ENCODE measurements at places on chromosomes 11 and 22.

- DNase-seq = no peak
These were observed 510.6 kb upstream of the RAG2 start for GRCh38 chr11:37108436-37109285.

- DNase-seq = no peak
These were observed 4.6 kb downstream of the PATZ1 start for GRCh38 chr22:31341386-31342088.

DNA sequence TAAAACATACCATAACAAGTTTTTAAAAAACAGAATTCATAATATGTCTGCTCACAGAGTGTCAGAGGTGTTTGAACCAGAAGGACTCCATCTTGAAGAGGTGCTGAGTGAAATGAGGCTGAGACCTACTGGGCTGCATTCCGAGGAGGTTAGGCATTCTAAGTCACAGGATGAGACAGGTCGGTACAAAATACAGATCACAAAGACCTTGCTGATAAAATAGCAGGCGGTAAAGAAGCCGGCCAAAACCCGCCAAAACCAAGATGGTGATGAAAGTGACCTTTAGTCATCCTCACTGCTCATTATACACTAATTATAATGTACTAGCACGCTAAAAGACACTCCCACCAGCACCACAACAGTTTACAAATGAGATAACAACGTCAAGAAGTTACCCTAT is 116.4 kb downstream of the ARHGAP32 start:
- DNase-seq = no peak

GRCh38 chr11:116832350-116833290 is 2.9 kb downstream of the APOC3 start:
- DNase-seq = no peak

DNA sequence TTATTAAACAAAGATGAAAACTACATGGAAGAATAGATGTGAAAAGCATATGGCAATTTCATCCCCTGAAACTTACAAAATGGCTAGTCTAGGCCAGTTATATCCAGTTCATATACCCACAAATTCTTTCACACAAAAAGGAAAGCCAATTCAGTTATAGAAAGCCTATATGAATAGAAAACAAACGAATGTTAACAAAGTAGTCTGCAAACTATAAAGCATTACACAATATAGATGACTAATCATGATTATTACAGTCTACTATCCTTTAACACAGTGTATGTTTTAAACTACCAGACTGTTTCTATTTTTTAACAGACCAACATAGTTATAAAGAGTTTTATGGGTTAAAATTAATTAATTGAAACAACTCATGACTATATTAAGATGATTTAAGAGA is 12.1 kb downstream of the DCUN1D5 start:
- DNase-seq = no peak

DNA sequence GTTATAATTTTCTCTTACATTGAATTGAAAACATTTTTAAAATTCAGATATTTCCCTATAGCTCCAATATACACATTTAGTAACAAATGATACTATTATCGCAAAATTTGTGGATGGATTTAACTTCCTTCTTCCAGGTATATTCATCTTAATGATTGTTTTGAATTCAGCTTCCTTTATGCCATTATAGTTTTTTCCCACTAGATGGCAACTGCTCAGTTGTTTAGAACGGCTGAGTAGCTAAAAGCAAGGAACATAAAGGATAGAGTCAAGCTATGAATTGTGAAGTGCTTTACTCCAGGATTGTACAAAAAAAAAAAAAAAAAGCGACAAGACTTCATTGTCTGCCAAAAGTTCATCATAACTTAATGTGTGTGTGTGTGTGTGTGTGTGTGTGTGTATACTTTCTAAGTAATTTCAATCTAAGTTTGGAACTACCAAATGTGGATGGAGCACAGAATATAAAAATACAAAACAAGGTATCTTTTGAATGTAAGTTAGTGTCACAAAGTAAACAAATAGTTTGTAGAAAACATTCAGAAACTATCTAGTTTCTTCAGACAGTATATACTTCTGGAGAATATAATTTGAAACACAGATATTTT is 846.4 kb downstream of the DLG2 start:
- DNase-seq = no peak

DNA sequence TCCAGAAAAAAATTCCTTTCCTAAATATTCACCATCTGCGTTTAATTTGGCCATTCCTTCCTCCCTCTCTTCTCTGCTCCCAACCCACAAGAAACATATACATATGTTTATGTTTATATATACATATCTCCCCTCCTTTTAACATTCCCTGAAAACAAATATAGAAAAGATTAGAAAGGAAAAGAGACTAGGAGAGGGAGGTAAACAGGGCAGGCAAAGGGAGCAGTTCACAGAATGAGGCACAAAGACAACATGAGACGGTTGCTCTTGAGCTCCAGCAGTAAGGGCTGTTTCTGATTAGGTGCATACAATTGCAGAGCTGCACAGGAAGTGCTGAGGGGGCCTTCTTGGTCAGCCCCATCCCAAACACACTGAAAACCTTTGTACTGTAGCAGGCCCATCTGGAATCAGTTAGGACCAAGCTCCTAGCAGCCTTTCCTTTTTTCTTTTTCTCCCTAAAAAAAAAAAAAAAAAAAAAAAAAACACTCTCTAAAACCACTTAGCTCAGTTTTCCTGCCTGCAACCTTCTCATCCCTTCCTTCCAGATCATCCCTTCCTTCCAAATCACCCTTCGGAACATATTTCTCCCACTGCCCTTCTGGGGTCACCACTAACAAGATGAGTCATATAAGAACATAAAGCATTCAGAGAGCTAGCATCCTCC is 57.0 kb downstream of the RBFOX2 start:
- no peak for DNase-seq

DNA sequence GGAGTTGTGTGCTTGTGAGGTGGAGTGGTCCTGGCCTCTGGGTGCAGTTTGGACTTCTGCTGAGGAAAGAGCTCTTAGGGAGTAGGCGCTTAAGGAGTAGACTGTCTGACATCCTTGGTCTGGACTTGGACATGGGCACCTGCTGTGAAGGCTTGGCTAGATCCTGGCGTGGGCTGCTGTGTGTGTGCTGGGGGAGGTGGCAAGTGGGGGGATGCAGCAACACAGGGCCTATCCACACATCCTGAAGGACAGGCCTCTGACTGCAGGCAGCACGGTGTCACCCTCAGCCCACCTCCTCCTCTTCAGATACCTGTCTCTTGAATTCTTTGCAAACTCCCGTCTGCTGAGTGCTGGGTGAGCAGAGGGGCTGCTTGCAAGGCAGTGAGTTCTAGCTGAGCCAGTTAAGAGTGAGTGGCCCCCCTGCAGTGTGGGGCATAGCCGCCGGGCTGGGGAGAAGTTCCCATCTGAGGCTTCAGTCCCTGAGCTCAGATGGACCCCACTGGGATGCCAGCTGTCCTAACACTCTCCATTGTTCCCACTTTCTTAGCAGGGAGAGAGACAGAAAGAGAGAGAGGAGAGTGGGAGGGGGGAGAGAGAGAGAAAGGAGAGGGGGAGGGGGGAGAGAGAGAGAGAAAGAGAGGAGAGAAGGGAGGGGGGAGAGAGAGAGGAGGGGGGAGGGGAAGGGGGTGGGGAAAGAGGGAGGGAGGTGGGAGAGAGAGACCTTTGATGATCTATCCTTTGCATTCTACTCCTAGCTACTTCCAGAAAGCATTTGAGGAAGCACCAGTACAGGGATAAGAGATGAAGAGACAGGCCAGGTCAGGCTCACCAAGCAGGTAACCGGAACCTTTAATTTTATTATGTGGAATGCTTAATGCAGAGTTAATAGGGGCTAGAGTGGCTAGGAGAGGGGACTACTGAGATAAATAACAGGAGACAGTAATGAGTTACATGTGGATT is 12.6 kb downstream of the SOX10 start:
- no peak for DNase-seq

DNA sequence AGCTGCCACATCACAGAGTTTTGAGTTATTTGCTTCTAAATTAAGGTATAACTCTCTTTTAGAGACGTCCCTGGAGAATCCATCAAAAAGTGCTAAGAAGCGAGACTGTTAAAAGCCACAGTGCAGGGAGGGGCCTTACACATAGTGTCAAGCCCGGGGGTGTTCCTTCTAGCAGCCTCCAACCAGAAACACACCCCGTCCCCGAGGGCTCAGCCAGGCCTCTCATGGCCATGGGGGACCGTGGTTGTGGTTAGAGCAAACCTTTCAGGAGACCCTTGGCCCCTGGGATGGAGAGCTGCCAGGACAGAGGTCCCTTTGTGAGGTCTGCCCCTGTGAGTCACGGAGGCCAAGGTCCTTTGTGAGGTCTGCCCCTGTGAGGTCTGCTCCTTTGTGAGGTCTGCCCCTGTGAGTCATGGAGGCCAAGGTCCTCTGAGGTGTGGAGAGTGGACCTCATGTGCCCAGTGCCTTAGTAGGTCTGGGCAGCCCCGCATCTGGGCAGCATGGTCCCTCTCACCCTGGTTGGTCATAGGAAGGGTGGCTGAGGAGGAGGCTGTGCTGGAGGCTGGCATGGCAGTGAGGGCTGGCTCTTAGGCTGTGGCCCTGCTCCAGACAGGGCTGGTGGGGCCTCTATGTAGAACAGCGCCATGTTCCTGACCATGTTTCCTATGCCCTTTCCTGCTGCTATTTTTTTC is 5.4 kb downstream of the GNAZ start:
- no peak for DNase-seq

GRCh38 chr11:980438-981357 is 55.0 kb downstream of the AP2A2 start:
- DNase-seq = no peak

All from activated CD4-positive, CD25-positive, alpha-beta regulatory T cell (primary cell).